Ureter (tissue), 1 donor: ENCODE measurements at places on chromosomes 2 and 18. TPM values are rescaled to one million over a fixed set of nuclear protein-coding genes. Genes with fewer than 3 reads are reported as not detected.
A peak's percentile ranks its signal among the peaks of the same experiment; 100 is the strongest.

DNA sequence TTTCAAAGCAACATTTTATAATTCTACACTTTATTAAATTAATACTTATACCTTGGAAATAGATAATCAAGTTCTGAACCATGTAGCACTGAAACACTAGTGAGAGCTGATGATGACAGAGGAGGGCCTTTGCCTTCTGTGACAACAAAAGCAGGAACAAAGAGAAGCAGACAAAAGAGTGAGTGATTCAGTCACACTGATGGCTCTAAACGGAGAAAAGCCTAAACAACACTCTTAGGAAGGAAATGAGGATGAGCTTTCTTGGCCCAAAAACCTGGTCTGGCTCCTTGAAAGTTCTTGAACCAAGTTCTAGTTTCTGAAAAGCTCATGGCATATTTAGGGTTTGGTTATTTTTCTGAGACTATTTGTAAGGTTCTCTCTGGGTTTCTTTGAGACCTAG, 271.9 kb downstream of the DPP10 start:
- DNase-seq, result no peak

- DNase-seq, result peak; percentile 12
These were observed 52.7 kb upstream of the NPAS2 start for GRCh38 chr2:100767224-100767653.

DNA sequence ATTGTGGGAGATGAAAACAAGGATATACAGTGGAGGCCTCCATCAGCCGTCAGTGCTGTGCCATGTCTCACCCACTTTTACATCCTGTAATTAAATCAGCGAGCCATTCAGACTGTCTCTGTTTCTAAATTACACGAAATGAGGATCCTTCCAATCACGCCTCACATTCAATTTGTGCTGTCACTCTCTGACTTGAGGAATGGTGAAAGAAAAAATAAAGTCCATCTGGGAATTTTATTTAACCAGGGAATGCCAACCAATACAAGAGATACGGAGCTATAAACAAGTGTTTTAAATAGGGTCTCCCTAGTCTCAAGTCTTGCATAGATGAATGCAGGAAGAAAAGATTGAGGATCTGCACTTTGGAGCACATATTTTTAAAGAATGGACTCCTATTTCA, 72.8 kb downstream of the CMPK2 start:
- no peak for DNase-seq

DNA sequence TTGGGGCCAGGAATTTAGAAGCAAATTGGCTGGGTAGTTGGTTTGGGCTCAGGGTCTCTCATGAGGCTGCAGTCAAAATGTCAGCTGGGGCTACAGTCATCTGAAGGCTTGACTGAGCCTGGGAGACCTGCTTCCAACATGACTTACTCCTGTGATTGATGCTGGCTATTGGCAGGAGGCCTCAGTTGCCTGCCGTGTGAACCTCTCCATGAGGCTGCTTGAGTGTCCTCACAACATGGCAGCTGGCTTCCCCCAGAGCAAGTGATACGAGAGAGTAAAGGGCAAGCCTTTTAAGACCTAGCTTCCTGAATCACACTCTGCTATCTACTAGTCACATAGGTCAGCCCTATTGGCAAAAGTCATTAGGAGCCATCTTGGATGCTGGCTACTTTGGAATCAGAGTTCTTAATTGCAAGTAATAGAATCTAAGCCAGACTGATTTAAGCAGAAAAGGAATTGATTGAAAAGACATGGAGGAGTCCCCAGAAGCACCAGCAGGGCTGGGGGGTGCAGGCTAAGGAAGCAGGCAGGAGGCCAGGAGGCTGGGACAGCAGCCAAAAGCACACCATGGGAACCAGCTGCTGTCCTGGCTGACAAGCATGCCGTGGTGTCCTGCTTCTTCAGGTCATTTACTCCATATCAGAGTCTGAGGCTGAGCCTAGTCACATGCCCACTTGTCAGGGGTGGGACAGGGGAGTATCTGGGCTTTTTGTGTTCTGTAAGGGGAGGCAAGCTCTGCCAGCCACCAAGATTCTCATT, 7.8 kb upstream of the GIGYF2 start:
- no peak for DNase-seq

- no peak for DNase-seq
These were observed 89.6 kb downstream of the TCF7L1 start for GRCh38 chr2:85222792-85223191.

- no peak for DNase-seq
These were observed 42.2 kb upstream of the TBR1 start for GRCh38 chr2:161373942-161374341.

DNA sequence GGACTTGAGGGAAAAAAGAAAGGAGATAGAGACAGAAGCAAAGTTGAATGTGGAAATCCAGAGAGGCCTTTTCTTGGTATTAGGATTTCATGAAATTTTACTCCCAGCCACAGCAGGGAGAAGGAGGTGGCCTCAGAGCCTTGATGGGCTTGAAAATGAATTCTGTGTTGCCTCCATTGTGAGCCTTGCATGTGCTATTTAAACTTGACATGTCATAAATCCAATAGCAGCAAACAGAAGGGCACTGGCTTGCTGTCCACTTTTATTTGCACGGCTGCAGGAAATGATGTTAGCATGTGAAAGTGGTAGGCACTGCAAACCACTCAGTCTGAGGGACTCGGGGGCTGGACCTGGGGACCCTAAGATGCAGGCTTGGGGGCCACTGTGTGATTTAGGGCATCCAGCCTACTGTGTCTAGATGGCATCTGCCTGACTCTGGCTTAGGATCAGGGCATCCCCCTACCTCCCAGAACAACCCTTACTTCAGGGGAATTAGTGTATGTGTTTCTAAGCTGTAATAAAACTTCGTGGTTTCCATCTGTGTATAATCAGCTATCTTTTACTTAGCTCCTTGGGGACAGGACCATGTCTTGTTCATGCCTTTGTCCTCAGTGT, 139.1 kb upstream of the SKOR2 start:
- no peak for DNase-seq

Gene CD226
- total RNA-seq, result 2.4 TPM

Gene FNDC4
- total RNA-seq, result 3.7 TPM

Gene MAP3K19
- not detected for total RNA-seq

GRCh38 chr2:155250800-155251199, 552.3 kb downstream of the KCNJ3 start:
- DNase-seq, result no peak

Gene C2orf72
- 1.0 TPM for total RNA-seq

Gene FMNL2
- 31.8 TPM for total RNA-seq

GRCh38 chr18:73768043-73768442, 379.6 kb downstream of the FBXO15 start:
- no peak for DNase-seq

GRCh38 chr18:58341916-58342315, 287.0 kb downstream of the ALPK2 start:
- DNase-seq, result no peak

Gene LMAN1
- total RNA-seq, result 88.5 TPM

DNA sequence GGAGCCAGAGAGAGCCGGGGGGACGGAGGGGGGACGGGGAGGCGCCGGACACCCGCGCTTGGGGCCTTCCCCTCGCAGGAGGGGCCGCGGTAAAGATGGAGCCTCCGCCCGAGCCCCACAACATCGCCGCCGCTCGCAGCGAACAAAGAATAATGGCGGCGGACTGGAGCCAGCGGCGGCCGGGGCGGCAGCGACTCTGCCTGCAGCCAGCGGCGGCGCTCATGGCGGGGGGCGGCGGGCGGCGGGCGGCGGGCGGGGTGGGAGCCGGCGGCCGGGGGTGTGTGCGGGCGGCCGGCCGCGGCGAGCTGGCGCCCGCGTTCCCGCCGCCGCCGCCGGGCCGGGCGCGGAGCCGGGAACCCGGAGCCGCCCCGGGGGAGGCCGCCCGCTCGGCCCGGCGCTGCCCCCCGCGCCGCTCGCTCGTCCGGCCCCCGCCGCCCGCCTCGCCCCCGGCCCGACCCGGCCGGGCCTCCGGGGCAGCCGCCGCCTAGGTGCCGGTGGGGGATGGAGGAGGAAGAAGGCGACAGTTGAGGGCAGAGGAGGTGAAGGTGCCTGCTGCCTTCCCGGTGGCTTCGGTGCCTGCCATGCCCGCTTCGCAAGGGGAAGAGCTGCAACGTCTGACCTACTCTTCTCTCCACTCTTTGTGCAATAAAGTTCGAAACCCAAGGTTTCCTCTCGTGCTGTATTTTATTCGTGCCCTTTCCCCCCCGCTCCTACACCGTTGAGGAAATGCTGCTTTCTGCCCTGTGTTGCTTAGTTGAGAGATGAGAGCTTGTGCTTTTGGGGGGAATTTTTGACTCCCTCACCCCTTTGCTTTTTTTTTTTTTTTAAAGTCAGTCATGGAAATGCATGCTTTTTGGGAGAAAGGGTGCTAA, 634 bp downstream of the CREB1 start:
- DNase-seq, result peak; percentile 57
